ENCODE measurements at places on chromosomes 16 and 17.

GRCh38 chr16:73499276-73499675, 451.3 kb upstream of the ZFHX3 start:
- DNase-seq: no peak

DNA sequence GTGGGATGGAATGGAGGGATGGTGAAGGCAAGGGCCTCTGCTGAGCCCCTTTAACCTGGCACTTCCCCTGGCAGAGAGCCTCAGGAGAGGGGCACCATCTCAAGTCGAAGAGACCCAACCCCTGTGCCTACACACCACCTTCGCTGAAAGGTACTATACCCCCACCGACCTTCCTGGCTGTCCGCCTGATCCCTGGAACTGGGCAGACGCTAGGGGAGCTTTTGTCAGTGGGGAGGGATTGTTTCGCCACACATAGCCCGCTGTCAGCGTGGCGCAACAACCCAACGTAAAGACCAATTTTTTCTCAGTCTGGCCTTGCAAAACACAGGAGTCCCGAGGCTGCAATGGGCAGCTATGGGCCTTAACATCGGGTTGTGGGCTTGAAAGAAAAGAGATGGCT, 3.1 kb downstream of the PPP1R1B start:
- DNase-seq: no peak

DNA sequence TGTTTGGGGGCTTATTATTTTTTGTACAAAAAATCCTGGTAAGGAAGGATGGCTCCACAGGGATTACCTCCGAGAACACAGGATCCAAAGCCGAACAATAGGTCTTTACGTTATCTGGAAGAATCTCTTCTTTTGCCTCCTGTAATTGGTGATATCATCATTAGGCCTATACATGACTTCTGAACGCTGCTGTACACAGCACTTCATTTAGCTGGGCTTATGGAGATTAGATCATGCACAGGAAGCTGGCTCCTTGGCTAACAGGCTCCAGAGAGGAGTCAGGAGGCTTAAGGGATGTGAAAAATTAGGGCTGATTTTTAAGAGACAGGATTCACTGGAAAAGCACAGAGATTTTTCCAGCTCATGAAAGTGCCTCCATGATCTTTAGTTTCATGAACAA, 54.7 kb downstream of the TANGO6 start:
- no peak for DNase-seq

DNA sequence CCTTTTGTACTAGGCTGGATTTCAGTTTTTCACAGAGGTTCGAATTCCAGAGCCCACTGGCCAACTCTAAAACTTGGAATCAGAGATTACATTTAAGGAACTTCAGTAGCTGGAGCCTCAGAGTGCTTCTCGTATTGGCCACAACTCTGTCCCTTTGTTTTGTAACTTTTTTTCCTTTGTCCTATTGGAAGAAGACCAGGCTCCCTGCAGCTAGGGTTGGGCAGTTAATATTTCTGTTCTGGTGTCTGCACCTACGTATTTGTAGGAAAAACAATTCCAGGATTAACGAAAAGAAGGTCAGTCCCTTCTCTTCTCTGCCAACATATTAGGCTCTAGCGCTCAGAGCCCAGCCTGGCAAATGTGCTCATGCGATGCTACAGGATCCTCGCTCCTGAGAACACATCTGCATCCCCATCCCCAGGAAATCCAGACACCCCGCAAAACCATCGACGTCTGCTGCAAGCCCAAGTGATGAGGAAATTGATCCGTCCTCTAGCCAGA, 1.9 kb downstream of the CDH11 start:
- DNase-seq: peak; percentile 7

DNA sequence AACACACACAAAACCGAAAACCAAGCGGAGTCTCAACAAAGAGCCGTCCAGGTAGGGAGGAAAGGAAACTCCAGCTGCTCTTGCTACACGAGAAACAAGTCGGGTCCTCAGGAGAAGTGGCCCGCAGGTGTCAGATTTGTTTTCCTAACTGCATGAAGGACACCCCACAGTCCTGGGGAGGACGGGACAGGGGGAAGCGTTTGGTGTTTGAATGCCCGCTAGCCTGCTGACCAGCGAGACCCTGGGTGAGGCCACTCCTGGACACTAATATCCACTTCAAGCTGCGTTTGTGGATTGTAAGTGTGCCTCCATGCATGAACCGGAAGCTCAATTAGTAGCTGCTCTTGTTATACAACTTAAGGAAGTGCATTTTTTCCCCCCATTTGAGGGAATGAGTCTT, 299.5 kb downstream of the MAF start:
- no peak for DNase-seq

Measured in anterior cingulate cortex (tissue), 58 donors.